ENCODE measurements at places on chromosomes 13 and 19. TPM values are rescaled to one million over a fixed set of nuclear protein-coding genes. Genes with fewer than 3 reads are reported as not detected.

DNA sequence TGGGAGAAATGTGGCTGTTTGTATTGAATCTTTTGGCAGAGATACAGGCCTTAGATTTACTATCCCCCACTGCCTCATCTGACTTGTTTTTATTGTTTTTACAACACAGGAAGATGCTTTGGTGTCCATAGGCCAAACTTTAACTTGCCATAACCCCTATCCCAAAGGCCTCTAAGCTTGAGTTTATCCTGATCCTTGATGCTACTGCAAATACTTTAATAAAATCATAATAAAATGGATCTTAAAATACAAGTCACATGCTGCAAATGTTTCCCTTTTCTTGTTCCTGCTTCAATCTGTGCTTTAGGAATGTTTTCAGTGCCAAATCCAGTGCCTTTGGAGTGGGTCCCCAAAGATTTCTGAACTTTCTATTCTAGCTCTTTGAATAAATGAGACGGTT lies 770.6 kb downstream of the DACH1 start:
- no peak for DNase-seq

DNA sequence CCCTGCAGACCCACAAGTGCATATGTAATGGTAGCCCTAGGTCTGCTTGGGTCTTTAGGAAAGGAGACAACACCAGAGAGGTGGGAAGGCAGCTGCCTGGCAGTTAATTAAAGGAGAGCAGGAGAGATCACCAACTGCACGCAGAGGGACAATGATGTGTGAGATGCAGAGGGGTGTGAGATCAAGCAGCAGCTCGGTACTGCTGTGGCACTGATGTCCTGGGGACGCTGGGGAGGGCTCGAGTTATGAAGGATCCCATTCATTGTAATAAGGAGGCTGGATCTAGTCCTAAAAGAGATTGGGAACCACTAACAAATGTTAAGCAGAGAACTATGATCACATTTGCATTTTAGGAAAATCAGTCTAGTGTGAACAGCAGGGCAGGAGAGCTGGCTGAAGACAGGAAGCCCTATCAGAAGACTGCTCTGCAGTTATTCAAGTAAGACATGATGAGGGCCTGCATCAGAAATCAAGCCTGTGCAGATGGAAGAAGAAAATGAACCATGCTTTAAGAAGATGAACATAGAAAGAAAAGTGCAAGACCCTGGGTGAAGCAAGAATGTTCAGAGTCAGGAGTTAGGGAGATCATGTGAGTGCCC lies 80.4 kb downstream of the DLEU7 start:
- no peak for DNase-seq

GRCh38 chr19:18543814-18544475 lies 572 bp upstream of the FKBP8 start:
- peak; percentile 66 for DNase-seq

DNA sequence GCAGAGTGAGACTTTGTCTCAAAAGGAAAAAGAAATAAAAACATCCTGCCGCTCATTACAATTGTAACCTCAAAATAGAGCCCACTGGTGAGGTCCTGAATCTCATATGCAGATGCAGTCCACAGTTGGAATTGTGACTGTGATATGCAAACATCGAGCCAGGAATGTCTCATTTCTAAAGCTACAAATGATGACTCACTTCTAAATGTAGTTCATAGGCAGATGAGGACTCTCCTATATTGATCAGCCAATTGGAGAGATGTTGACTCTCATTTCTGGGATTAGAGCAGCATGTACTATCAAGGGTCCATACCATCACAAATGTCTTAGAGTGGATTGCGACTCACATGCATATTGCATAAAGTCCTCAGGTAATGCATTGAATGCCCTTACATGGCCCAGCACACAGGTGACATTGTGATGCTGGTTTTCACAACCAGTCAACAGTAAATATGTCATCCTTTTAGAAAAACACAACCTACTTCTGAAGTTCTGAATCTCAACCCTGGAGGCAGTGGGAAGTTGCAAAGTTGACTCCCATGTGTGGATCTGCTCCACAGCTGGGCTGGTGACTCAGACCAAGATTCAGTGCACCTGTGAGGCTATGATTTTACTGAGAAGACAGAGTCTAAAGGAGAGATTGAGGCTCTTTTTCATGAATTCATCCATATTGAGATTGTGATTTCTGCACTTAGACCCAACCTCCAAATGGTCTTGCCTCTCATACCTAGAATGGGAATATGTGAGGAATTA lies 16.9 kb upstream of the ZNF254 start:
- DNase-seq = no peak

- DNase-seq = no peak
Measured at GRCh38 chr19:19381007-19381926, 24.2 kb upstream of the GATAD2A start.

GRCh38 chr13:20015763-20016162 lies 57.2 kb downstream of the ZMYM2 start:
- DNase-seq = no peak

DNA sequence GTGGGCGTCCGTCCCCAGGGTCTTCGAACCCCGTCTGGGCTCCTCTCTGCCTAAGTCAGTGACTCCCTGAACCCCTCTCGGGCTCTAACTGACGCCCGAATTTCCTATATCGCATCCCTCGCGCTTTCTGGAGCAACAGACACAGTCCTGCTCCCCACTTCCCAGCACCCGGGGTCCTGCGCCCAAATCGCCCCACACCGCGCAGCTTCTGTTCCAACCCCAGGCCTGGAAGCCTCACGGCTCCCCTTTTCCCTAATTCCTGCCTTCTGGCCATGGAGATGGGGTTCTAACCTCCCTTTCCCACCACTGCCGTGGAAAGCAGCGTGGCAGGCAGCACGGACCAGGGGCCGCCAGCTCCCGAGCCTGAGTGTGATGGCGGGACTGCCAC lies 1.6 kb upstream of the GRTP1 start:
- DNase-seq = no peak

DNA sequence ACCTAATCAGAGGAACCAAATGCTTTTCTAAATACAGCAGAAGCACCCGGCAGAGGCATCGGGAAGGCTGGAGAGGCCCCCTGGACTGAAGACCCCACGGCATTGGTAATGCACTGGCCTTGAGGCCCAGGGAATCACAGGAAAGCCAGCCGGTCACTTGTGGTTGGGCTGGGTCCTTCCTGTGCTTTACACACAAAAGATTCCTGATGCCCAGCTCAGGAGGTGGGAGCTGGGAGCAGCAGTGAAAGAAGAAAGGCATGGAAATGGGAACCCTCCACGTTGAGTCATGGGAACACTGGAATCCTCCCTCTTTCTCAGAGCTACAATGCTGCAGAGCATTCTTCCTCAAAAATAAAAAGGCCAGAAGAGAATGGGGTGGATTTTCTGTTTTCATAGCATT lies 126.4 kb downstream of the TNFRSF19 start:
- no peak for DNase-seq

DNA sequence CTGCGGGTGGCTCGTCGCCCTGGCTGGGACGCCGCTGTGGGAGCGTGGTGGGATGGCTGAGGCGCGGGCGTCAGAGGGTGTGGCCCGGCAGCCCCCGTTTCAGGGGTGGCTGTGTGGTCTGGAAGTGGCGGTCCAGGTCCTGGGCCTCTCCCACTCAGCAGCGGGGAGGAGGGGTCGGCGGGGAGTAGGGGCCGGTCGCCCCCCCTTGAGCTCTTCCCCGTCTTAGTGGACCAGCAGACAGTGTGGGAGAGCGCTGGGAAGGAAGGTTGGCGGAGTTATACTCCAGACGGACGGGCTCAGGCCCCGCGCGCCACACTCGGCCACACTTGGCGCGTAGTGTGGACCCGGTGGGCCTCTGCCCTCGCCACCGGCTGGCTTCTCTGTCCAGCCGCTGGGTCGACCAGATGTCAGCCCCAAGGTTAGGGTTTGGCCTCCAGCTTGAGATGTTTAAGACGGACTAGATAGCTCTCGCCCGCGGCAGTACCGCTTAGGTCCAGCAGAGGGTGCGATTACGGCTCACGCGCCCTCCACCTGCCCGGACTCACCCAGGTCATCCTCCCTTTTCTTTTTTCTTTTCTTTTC lies 21.7 kb upstream of the ZNF429 start:
- DNase-seq = peak; percentile 19

DNA sequence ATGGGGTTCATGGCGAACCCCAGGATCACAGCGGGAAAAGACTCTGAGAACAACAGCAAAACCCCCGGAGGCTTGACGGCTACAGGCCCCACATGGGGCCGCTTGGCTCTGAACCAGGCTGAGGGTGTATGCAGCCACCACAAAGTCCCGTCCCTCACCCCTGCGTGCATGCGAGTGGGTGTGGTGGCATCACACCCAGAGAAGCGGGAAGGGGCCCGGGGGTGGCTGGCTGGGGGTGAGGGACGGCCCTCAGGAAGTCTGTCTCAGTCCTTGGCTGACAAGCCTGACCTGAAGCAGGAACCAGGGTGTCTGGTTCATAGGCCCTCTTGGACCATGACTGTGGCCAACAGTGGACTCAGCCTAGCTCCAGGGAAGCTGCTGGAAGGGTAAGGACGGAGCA lies 34.2 kb downstream of the CEBPG start:
- no peak for DNase-seq

GRCh38 chr13:35744566-35745178 lies 268.2 kb upstream of the MAB21L1 start:
- no peak for DNase-seq

- DNase-seq = no peak
Measured at GRCh38 chr19:16372065-16372915, 47.7 kb downstream of the KLF2 start.

- no peak for DNase-seq
Measured at GRCh38 chr19:31154021-31154420, 195.2 kb downstream of the TSHZ3 start.

DNA sequence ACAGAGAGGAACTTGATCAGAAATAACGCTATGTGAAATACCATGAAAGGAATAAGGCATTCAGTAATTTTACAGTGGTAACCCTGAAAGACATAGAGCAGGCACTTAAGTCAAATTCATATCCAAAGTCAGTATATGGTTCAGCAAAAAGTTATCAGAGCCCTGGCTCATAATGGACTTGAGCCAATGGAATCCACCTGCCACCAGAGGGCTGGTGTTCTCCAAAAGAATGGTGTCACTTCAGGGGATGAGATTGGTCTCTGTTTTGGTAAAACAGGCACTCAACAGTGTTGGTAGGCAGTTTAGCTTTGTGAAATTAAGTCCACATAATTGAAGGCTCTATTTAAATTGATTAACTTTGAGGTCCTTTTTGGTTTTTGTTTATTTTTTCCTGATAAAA lies 93.9 kb downstream of the LIG4 start:
- DNase-seq = no peak

GRCh38 chr19:1237754-1238368 lies at the start of gene CBARP:
Gene CBARP, minus strand, starts transcription at chr19:1238005. Its CDS starts 1,905 bp downstream, at chr19:1236100.
- DNase-seq = no peak

DNA sequence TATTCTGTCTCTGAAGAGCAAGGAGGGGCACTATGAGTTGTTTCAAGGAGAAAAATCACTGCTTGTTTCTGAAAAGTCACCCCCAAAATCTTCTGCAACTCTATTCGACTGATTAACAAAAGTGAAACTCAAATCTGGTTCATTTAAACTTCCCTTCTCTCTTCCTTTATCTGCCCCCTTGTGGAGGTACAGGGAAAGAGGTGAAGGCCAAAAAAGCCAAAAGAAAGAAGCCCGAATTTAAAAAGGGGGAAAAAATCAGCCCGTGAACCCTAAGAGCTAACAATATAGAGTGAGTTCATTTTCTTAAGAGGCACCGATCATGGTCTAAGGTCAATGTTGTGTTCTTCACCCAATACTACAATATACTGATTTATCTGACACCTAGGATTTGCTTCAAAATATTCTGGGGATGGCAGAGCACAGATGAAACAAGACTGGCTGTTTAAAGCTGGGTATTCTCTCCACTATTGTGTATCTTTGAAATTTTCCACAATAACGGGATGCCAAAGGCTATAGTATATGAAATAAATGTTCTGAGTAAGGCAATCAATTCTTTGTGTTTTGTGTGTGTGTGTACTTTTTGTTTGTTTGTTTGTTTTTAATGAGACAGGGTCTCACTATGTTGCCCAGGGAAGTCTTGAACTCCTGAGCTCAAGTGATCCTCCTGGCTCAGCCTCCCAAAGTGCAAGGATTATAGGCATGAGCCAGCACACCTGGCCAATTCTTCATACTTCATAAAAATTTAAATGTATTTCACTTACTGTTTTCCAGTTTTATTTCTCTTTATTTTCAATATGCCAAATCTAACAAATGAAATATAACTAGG lies 55.0 kb upstream of the EEF1AKMT1 start:
- DNase-seq = peak; percentile 40

DNA sequence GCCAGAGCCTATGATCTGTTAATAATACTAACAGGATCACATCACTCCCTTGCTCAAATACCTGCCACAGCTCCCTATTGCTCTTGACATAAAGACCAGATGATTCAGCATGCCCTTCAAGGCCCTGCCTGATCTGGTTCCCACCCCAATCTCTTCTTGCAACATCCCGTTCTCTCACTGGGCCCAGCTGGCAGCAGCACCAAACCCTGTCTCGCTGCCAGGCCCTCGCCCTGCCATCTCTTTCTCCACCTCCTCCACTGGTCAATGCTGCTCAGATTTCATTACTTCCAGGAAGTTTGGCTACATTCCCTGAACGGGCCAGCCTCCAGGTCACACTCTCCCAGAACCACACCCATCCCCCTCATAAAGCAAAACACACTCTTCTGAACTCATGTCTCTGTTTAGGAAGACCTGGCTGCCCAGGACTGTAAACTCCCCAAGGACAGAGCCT lies 8.6 kb upstream of the BCAT2 start:
- DNase-seq = no peak

DNA sequence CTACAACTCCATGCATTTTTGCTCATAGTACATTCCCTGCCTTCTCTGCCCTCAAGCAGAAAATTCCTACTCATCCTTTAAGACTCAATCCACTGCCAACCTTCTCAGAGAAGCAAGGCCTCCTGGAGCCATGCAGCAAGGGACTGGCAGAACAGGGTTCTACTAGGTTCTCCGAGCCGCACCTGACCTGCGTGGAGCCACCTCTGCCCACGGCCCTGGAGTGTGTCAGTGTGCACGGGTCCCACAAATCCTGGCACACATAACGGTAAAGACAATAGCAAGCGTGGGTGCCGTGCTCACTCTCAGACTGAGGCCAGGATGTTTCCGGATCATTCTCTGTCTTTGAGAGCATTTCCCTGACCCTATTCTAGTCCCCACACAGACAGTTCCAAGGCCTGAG lies 30.0 kb downstream of the SOX1 start:
- no peak for DNase-seq

DNA sequence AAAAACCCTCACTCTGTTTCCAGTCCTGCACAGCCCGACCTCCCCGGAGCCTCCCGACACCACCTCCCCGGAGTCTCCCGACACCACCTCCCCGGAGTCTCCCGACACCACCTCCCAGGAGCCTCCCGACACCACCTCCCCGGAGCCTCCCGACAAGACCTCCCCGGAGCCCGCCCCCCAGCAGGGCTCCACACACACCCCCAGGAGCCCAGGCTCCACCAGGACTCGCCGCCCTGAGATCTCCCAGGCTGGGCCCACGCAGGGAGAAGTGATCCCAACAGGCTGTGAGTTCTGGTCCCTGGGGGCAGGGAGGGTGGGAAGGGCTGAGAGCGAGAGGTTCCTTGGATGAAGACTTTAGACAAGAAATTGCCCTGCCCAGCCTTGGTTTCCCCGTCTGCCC lies 5.4 kb downstream of the MADCAM1 start:
- no peak for DNase-seq

Gene PLEKHG2
- 32.2 TPM for polyA plus RNA-seq

Gene FGF22
- polyA plus RNA-seq = 1.1 TPM

Gene PRMT1
- polyA plus RNA-seq = 500 TPM

Gene RFXANK
- polyA plus RNA-seq = 30.0 TPM

Gene LGALS14
- not detected for polyA plus RNA-seq

Gene PRODH2
- 1.0 TPM for polyA plus RNA-seq

Gene LHB
- polyA plus RNA-seq = not detected

Gene PSG4
- 0.58 TPM for polyA plus RNA-seq

Gene RPL21
- polyA plus RNA-seq = 1,367 TPM

Gene GJB2
- polyA plus RNA-seq = 0.26 TPM

Gene SELENOV
- not detected for polyA plus RNA-seq

Gene NLRP5
- not detected for polyA plus RNA-seq

Gene FAM83E
- polyA plus RNA-seq = 0.24 TPM

Measured in A549 (cell line).